RWPE2 (cell line): ENCODE measurements at places on chromosomes 16 and 17.
A peak's percentile ranks its signal among the peaks of the same experiment; 100 is the strongest.

DNA sequence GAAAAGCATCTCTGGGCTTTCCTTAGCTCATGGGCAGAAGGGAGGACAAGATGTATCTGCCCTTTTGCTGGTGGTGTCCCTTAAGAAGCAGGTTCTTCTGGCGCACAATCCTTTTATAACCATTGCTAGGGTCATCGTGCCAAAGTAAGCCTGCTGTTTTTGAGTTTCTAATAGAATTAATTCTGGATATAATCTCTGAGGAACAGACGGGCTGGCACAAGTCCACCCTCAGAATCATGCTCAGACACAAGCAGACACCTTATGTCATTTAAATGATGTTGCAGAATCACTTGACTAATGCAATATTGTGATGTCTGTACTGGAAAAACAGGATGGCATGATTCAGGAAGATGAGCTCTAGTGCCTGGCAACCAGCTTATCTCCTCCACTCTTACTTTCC lies 18.8 kb upstream of the MMD start:
- no peak for DNase-seq

- DNase-seq: no peak
Observed at GRCh38 chr17:70024253-70024652, 50.8 kb upstream of the KCNJ16 start.

GRCh38 chr16:83888672-83889044 lies 10.3 kb upstream of the MLYCD start:
- DNase-seq: no peak

DNA sequence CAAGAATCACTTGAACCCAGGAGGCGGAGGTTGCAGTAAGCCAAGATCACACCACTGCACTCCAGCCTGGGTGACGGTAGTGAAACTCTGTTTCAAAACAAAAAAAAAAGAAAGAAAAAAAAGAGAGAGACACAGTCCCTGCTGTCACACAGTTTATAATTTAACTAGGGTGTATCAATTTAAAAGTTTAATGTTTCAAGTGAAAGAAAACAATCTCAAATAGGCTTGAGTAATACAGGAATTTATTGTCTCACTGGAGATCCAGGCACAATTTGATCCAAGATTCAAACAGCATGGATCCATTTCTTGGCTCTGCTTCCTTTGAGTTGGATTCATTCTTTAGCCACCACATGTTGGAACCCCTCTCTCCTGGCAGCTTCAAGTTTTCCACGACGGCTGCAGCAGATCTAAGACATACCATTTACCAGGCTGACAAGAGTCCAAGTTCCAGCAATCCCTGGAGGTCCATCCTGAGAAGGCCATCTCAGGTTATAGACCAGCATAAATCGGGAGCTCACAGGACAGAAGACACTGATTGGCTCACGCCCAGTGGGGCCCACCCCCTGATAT lies 97.5 kb downstream of the YPEL2 start:
- DNase-seq: no peak

DNA sequence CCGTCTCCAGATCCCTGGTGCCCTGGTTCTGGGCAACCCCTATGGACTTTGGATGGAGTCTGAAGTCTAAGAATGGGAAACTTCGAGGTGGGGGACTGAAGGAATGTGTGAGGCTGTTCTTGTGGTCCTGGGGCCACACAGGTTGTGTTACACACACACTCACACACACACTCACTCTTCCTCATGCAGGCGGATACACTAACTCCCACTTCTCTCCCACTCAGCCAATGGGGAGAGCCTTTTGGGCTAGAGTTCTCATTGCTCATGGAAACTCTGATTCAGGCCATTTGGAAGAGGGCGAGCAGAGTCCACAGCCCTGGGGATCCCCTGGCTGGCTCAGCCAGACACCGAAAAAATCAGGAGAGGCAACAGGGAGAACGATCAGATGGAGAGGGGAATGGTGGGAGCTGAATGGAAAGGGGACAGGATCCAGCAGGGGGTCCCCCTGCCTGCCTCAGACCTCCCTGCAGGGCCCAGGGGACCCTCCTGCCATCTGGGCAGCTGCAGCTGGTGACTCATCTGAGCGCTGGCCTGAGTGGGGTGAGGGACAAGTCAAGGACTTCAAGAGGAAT lies 9.1 kb downstream of the IGFBP4 start:
- DNase-seq: no peak

GRCh38 chr16:88342491-88342890 lies 40.3 kb upstream of the ZNF469 start:
- no peak for DNase-seq

DNA sequence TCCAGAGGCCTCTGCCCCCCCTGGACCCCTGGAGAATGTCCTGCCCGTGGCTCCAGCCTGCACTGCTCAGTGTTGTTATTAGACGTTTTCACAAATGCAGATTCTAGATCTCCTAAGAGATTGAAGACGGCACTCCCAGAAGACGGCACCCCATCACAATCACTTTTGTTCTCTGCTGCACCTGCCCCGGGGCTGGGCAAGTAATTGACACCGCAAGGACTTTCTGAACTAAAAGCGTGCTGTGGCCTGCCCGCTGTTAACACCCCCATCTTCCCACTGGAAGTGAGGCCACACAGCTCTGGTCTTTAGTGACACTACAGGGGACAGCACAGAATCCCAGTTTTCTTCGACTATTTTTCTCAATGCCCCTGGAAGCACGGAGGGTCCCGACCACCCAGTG lies 256.9 kb downstream of the ENGASE start:
- DNase-seq: no peak

GRCh38 chr16:27311448-27311830 lies 2.3 kb upstream of the IL4R start:
- DNase-seq: no peak

DNA sequence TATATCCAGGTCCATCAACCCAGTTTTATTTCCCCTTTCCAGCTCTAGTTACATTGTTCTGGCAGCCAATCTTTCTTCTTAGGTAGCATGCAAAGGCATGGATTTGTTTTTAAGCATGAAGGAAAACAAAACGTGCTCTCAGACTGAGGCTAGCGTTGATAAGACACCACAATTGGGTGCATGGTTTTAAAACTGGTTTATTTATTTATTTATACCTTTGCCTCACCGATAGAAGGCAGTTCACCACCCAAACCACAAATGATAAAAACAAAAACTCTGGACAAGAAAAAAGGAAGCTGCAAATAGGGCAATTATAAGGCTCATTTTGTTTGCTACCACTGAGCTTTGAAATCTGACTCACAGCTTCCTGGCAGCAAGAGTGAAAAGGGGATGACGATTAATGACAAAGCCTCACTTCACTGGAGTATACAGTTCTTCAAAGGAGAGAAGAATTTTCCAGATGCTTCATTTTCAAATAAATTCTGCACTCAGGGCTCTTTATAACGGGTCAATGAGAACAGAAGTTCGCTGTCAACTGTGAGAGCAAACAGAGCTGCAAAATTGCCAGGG lies 278.4 kb upstream of the IRX5 start:
- no peak for DNase-seq

DNA sequence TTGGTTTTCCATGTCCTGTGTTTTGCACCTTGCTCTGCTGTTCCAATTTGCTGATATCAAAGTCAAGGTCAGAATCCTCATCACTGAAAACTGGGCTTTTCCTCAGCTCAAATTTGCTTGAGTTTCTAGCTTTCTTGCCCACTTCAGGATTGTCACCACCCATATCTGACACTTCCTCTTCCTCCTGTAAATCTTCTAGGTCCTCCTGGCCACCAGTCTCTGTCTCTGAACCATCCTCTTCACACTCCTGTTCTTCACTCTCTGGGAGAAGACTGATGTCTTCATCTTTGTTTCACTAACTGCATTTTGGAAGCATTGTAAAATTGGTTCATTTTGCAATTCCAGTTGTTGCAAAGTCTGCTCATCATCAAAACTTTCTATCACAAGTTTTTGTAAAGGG lies 63.4 kb upstream of the RBL2 start:
- no peak for DNase-seq

DNA sequence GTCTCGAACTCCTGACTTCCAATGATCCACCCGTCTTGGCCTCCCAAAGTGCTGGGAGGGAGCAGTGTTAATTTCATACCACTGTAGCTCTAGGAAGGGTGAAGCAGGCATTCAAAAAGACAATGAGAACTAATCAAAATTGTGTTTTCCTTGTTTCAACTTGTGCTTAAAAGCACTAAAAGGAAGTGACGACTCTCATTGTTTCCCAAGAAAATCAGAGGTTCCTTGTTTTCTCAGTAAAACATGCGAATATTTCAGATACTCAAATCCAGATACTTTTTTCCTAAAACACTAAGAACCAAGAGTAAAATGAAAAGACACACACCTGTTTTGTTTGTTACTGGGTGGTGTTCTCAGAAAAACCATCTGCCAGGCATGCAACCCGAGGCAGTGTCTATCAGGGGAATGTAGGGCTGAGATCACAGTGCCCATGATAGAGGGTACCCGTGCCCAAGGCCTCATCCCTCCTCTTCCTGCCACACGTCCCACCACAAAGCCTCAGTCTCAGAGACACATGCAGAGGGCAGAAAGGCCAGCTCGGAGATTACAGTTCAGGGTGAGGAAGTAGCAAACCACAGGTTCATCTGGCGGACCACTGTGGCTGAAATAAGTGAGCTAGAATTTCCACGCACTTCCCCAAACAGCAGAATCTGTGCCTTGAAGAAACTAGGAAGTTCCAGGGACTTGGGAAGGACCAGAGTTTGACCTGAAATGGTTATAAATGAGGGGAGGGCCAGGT lies 33.7 kb downstream of the GINS3 start:
- no peak for DNase-seq

DNA sequence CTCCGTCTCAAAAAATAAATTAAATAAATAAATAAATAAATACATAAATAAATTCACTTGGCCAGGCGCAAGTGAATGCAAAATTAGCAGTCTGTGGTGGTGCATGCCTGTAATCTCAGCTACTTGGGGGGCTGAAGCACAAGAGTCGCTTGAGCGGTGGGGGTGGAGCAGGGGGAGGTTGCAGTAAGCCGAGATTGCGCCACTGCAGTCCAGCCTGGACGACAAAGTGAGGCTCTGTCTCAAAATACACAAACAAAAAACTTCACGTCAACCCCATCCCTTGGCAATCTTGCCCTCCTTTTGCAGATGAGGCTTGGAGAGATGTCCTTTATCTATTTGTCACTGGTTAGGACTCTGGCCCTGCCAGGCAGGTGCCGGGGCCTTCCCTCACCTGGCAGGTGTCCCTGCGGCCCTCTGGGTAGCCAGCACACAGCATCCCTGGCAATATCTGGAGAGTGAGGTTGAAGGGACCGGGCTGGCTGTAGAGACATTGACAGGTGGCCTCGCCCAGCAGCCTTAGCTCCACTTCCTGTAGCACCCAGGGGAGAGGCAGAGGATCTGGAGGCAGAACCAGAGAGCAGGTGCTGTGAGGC lies 4.4 kb downstream of the PRSS36 start:
- DNase-seq: no peak

DNA sequence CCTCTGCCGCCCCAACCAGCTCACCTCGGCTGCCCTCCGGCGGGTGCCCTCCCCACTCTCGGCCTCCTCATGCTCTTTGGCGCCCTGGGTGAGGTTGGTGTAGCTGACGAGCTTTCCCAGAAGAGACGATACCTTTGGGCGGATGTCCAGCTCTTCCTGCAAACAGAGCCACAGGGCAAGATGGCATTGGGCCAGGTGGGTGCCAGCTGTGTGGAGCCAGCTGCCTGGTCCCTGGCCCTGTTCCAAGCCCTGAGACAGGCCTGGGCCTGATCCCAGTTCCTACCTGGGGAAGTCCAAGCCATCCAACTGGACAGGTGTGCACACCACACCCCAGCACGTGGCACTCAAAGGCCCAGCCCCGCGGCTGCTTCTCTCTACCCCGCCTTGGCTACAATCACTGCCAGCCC lies 6.9 kb downstream of the SLC12A4 start:
- DNase-seq: peak; percentile 100

DNA sequence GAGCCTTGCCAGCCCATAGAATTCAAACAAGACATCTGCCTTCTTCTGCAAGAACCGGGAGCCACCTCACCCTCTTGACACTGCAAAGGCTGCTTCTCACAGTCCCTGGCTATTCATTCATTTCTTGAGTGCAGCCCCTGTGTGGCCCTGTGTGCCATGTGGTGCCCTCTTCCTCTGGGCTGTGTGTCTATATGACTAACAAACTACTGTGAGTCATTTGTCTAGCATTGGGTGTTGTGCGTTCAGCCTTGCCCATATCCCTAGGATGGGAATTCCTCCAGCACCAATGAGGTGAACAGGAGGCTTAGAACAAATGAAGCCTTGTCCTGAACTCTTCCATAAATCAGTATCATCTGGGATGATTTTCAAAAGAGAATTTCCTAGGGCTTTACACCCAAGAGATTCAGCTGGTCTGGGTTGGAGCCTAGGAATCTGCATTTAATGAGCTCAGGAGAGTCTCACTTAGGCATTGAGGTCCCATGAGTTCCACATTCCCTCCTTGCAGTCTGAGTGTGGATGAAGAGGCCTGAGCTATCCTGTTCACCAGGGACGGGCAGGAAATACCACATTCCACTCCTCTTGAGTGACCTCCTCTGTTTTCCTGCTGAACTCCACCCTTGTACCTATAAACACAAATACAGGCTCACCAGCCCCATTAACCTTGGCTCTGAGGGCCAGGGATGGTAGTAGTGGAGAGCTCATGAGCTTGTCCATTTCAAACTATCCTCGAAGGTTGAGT lies 308.7 kb upstream of the N4BP1 start:
- no peak for DNase-seq

- no peak for DNase-seq
Observed at GRCh38 chr17:56594320-56595107, 1.0 kb downstream of the NOG start.

- no peak for DNase-seq
Observed at GRCh38 chr16:61179561-61179960, 856.7 kb downstream of the CDH8 start.

DNA sequence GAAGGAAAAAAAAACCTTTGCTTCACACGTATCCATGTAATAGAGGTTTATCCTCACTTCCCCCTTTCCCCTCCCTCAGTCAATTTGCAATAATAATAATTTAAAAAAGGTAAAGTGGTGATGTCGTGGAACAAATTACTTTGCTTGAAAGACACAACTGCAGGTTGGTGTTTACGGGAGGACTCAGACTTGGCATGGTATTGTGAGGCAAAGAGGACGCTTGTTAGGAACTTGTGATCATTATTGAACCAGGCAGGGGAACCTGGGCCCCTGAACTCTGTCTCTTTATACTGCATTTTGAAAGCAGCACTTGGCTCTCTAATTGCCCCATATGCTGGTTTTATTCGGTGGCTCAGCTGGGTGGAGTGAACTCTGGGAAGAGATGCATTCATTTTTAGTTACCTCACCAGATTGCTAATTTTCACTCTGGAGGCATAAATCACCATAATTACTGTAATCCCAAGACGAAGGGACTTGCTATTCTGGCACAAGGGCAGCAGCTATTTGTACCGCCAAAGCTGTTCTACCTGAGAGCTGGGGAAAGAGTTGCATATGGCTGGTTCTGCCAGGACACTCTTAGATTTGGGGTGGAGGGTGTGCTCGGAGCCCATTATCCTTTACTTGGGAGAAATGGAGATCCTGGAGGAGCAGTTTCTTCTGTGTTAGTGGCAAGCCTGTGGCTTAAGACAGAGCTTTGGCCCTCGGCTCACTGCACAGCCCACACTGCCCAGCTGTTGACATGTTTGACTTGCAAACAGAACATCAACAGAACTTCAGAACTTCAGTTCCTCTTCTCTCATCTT lies 5.7 kb upstream of the DHX8 start:
- no peak for DNase-seq
